ENCODE measurements at places on chromosomes 7 and 10.
A peak's percentile ranks its signal among the peaks of the same experiment; 100 is the strongest.

DNA sequence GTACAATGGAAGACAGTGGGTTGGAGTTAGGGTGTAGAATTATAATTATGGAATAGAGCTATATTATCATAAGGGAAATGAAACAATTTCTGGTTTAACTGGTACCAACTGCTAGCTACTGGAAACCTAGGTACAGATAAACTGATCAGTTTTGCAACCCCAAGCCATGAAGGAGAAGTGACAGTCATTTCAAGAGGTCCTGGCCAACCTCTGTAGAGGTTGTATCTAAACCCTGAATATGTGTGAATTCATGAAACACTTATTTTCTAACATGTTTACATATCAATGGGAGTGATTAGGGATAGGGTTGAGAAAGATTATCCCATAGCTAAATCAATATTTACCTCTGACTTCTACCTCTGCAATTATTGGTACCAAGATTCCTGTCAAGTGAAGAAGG lies 29.9 kb upstream of the CC2D2B start:
- DNase-seq: no peak

- no peak for DNase-seq
Observed at GRCh38 chr7:6730343-6730633, 23.5 kb upstream of the ZNF12 start.

- DNase-seq: no peak
Observed at GRCh38 chr10:86216886-86217285, 149.7 kb downstream of the GRID1 start.

- DNase-seq: no peak
Observed at GRCh38 chr10:122273966-122274545, 3.0 kb downstream of the BTBD16 start.

DNA sequence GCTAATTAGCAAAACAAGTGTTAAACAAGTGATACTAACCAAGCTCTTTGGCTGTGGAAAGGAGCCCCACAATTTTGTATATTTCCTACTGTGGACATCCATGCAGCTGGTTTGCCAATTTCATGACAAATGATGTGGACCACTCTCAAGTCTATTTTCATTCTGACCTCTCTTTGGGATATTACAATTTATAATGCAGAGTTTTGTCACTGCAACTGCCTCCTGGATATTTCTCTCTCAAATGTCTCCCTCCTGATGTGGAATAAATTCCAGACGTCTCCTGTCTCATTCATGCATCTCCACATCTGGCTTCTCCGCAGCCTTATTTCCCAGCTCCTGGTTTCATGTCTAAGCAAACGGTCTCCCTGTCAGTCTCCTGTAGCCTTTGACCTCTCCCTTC lies 80.6 kb upstream of the RHEB start:
- DNase-seq: no peak

DNA sequence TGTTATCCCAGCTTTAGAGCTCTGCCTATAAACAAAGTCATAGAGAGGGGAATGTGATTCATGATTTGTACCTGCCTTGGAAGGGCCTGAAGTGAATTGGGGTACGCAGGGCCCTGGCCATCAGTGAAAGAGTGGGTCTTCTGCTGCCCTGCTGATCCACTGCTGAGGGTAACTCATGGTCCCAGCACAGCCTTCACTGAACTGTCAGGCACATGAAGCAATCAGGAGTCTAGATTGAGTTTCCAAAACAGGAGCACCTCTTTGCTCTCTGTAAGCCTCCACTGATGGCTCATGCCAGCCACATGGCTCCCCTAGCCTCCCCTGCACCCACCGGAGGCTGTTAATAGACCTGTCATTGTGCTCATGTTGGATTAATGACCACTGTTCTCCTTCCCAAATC lies 217.6 kb downstream of the KCNMA1 start:
- no peak for DNase-seq

DNA sequence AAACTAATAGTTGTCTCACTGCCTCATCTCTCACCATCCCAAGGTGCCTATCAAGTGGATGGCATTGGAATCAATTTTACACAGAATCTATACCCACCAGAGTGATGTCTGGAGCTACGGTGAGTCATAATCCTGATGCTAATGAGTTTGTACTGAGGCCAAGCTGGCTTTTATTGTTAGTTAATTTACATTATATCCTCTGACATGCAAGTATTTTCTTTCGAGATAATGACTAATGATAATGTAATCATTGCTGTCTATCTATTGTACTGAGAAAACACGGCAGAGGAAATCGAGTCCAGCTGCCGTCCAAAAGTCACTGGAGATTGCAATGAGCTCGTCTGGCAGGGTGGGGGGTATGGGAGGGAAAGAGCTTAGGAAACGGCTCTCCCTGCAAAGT lies 172.4 kb upstream of the LANCL2 start:
- DNase-seq: no peak

GRCh38 chr7:36208997-36209813 lies 56.2 kb downstream of the EEPD1 start:
- DNase-seq: no peak

GRCh38 chr7:8120390-8121058 lies 141.4 kb downstream of the ICA1 start:
- DNase-seq: no peak

DNA sequence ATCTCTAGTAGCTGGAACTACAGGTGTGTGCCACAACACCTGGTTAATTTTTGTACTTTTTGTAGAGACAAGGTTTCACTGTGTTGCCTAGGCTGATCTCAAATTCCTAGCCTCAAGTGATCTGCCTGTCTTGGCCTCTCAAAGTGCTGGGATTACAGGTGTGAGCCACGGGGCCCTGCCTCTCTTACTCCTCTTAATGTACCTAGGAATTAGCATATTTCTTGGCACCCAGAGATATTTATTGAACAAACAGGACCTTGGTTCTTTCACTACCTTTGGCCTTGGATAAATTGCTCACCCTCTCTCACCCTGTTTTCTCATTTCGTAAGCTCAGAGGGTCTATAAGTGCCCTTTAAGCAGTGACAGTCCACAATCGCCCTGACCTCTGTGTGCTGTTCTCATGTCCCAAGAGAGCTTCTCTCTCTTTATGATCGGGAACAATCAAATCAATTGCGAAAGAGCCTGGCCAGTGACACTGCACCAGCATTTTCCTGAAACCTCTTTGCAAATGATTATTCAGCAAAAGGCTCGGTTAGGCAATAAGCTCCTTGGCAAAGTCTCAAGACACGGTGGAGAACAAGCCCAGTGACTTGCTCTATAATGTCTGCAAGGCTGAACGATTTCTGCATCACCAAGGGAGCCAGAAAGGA lies 117.7 kb downstream of the APBB1IP start:
- no peak for DNase-seq

GRCh38 chr7:132437730-132438129 lies 138.5 kb downstream of the PLXNA4 start:
- DNase-seq: no peak

DNA sequence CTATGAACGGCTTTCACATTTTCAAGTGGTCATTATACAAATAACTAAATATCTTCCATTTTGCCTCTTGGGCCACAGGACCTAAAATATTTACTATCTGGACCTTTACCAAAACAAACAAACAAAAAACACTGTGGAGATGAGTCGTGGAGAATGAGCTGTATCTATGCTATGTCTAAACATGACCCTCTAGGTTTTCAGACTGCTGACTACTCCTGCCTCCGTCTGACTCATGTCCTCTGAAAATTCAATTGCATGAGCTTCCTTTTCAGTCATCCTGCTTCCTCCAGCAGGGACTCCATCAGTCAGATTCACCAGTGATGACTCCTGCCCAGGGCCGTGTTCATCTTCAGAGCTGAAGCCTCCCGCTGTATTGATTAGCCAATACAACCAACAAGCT lies 96.8 kb downstream of the COL28A1 start:
- no peak for DNase-seq

- DNase-seq: no peak
Observed at GRCh38 chr7:155524018-155524556, 22.3 kb downstream of the CNPY1 start.

DNA sequence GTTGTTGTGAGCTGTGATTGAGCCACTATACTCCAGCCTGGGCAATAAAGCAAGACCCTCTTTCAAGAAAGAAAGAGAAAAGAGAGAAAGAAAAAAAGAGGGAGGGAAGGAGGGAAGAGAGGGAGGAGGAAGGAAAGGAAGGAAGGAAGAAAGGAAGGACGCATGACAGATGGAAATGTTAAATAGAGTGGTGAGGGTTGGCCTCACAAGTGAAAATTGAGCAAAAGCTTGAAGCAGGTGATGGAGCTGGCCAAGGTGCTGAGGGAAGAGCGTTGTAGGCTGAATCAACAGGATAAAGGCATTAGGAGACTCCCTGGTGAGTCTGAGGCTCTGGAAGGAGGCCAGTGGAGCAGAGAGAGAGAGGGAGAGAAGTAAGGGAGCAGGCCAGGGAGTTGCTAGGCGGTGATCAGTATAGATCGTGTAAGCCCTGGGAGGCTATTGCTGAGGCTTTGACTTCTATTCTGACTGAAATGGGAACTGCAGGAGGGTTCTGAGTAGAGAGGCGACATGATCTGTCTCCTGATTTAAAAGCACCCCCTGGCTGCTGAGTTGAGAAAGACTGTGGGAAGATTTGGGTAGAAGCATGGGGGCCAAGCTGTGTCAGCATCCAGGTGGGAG lies 26.5 kb upstream of the TMEM248 start:
- no peak for DNase-seq

GRCh38 chr7:134857958-134858357 lies 78.5 kb downstream of the CALD1 start:
- DNase-seq: no peak

- DNase-seq: peak; percentile 8
Observed at GRCh38 chr7:127158659-127159058, 94.1 kb downstream of the GRM8 start.

GRCh38 chr7:96449094-96449493 lies 127.2 kb upstream of the SLC25A13 start:
- DNase-seq: no peak

- no peak for DNase-seq
Observed at GRCh38 chr7:94472608-94473007, 37.0 kb upstream of the CASD1 start.

- DNase-seq: no peak
Observed at GRCh38 chr7:120951826-120952225, 1.2 kb downstream of the ING3 start.

- DNase-seq: no peak
Observed at GRCh38 chr7:21092766-21093702, 306.3 kb upstream of the SP8 start.

- DNase-seq: no peak
Observed at GRCh38 chr7:46411236-46411635, 490.2 kb upstream of the IGFBP3 start.

GRCh38 chr10:73881221-73881919 lies 7.0 kb upstream of the CAMK2G start:
- no peak for DNase-seq

DNA sequence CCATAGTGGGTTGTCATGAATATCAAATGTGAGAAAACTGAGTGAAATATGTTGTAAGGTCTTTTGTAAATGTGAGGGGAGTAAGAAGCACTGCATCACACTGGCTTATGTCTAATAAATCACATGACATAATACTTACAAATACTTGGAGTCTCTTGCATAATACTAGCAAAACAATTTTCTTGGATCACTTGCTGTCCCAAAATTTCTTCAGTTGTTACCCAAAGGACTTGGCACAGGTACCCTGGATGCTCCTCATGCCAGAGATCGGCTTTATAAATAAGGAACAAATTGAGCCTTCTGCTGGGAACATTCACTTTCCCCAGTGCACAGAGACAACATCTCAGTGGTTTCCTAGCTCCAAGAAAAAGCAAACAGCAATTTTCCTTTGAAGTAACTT lies 5.0 kb upstream of the LRIT2 start:
- DNase-seq: no peak

DNA sequence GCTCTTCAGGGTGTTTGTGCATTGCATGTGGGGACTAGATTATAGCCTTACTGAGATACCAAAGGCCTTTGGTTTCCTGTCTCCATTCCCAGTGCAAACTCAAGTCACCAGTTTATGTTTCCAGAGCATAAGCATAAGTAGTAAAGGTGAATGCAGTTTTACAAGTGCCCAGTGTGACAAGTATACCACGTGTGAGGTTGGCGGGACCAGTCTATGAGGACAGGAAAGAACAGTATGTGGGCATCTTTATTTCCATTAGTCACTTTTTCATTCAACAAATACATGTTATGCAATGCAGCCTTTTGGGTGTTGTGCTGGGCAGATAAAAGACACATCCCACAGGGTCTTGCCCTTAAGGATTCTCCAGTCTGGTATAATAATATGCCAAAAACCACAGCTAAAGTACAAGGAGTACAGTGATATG lies 146.5 kb downstream of the ARID5B start:
- no peak for DNase-seq

DNA sequence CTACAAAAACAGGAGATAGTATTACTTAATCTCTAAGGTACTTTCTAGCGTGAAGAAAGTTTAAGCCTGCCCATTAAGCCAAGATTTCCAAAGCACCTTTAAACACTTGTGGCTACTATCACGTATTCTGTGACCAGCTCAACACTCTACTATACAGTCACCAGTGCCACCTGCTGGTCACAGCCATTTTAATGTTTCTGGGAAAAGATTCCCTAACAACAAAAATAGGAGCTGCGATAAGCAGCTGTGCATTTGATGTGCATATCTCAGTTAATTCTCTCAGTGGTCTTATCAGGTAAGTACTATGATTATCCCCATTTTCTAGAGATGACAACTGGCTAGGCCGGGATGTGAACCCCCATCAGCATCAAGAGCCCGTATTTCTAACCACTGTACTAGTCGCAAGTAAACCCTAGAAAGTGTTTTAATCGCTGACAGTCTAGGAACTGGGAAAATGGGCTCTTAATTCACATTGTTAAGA lies 860 bp downstream of the SEC31B start:
- no peak for DNase-seq

GRCh38 chr7:139909379-139910050 lies 80.5 kb downstream of the TBXAS1 start:
- DNase-seq: no peak

GRCh38 chr7:108109221-108109908 lies 20.8 kb downstream of the LAMB4 start:
- DNase-seq: no peak

GRCh38 chr7:140745266-140746058 lies 49.0 kb downstream of the NDUFB2 start:
- no peak for DNase-seq

DNA sequence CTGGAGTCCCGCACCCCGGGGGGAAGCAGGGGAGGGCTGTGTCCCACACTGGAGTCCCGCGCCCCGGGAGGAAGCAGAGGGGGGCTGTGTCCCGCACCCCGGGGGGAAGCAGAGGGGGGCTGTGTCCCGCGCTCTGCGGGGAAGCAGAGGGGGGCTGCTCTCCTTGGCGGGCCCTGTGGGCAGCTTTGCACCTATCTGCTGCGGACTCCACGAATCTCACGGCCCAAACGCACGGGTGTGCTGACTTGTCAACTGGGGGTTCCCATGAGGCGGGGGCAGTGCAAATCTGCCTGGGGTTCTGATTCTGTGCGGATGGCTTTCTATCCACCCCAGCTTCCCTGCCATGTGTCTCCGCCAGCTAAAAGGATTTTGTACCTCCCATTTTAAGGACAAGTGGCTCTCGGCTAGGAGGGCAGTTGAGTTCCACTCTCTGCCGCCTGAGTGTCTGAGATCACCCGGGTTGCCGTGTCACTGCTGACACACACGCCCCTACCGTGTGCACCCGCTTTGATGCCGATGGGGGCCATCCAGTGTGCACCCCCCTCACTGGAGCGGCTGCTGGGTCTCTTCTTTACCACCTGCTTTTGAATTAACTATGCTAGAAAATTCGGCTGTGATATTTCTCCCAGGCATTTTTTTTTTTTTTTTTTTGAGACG lies 20.5 kb downstream of the GPER1 start:
- no peak for DNase-seq
